Activated naive CD4-positive, alpha-beta T cell treated with anti-CD3 and anti-CD28 coated beads for 36 hours (primary cell): ENCODE measurements at places on chromosomes 2 and 18.

DNA sequence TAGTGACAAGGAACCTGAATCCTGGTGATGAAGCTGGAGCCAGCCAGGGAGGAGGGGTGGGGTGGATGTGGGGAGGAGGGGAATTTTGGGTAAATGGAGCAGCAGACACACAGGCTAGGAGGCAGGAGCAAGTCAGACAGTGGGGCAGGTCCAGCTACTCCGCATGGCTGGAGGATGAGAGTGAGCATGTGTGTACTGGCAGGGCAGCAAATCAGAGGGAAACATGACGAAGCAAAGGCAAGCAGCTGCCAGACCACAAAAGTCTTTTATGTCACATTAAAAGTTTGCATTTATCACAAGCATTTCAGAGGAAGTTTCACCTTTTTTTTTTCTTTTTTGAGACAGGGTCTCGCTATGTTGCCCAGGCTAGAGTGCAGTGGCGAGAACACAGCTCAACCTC, 11.9 kb upstream of the KIDINS220 start:
- DNase-seq, result no peak

DNA sequence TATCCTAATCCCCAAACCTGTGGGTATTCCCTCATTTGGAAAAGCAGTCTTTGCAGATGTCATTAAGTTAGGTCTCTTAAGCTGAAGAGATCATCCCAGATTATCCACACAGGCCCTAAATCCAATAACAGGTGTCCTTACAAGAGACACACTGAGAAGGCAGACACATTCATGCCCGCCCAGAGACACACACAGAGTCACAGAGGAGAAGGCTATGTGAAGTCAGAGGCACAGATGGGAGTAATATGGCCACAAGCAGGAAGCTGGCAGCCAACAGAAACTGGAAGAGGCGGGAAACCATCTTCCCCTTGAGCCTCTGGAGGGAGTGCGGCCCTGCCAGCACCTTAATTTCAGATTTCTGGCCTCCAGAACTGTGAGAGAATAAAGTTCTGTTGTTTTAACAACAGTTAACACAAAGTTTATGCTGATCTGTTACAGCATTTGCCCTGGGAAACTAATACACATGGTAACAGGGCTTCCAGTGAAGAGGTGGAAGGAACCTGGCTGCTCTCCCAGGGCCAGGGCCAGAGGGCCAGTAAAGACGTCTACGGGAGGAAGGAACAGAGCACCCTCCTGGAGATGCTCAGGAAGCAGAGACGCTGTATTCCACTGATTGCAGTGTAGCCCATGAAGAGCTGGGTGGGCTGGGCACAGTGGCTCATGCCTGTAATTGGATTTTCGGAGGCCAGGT, 217.5 kb downstream of the GLI2 start:
- no peak for DNase-seq

DNA sequence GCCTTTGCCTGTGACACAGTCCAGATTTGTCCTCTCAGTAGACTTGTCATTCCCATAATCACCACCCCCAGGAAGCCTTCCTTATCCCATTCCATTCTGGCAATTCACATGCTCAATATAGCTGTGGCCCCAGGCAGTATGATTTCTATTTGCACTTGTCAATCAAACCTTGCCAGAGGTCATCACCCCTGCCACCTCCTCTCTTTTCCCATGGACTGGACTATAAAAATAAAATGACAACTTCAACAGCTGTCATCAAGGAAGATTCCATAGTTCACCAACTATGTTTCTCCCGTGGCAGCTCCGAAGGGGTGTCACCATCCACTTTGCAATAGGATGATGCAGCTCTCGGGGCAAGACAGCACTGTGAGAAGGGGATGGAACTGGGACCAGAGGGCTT, 255.7 kb downstream of the CELF4 start:
- DNase-seq, result no peak

- no peak for DNase-seq
Observed at GRCh38 chr2:216633616-216634369, 573 bp downstream of the IGFBP2 start.

GRCh38 chr18:657311-658000, at the start of gene TYMS:
Gene TYMS (plus strand): TSS chr18:657653. CDS start chr18:657743, 90 bp downstream.
- peak; percentile 61 for DNase-seq

- no peak for DNase-seq
Observed at GRCh38 chr2:183250472-183250871, 126.2 kb downstream of the NUP35 start.

DNA sequence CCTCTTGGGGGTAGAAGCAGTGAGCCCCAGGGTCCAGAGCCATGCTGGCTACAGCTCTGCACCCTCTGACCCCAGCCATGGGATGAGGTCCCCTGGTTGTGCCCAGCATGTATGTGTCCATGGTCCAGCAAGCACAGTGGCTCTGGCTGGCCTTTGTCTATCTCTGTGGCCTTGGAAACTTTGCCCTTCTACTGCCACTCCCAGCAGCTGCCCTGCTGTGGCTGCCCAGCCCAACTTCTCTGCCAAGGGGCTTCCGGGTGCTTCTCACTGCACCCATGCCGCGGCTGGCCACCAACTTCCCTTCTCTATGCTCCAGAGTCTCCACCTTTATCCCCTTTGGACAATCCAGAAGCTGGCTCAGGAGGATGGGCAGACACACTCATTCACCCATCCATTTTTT, 18.8 kb downstream of the TMEM185B start:
- DNase-seq, result no peak

- no peak for DNase-seq
Observed at GRCh38 chr18:2692508-2692907, 37.0 kb downstream of the SMCHD1 start.

DNA sequence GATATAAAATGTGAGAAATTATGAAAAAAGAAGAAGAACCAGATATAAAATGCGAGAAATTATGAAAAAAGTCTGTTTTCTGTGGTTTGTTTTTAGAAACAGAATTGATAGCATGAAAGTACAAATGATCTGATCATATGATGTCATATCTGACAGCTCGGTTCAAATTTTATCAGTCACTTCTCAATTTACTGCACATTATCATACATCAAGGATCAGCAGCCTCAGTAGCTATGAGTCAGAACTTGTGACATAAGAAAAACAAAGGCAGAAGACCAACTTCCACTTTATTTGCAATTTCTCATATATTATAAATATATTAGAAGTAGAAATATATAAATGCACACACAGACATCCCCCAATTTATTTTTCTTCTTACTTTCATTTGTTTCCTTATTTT, 634.0 kb downstream of the LRP1B start:
- no peak for DNase-seq

DNA sequence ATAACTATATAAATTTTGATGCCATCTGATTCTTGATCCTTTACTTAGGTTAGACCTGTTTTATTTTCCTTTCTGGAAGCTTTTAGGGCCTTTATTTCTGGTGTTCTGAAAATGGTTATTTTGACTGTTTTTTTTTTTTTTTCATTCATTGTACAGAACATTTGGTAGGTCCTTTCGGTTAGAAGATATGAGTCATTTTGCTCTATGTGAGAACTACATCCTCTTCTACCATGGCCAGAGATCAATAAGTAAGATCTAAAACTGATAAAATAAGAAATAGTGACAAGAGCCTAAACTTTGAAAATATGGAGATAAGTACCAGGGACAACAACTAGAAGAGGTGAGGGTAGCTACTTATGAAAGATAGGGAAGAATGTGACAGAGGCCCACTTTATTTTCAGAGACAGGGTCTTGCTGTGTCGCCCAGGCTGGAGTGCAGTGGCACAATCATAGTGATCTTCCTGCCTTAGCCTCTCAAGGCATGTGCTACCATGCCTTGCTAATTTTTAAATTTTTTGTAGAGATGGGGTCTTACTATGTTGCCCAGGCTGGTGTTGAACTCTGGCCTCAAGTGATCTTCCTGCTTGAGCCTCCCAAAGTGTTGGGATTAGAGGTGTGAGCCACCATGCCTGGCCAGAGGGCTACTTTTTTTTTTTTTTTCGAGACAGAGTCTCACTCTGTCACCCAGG, 66.5 kb downstream of the EIF2AK3 start:
- DNase-seq, result no peak

- DNase-seq, result no peak
Observed at GRCh38 chr18:40673150-40673549, 1281.9 kb upstream of the PIK3C3 start.

DNA sequence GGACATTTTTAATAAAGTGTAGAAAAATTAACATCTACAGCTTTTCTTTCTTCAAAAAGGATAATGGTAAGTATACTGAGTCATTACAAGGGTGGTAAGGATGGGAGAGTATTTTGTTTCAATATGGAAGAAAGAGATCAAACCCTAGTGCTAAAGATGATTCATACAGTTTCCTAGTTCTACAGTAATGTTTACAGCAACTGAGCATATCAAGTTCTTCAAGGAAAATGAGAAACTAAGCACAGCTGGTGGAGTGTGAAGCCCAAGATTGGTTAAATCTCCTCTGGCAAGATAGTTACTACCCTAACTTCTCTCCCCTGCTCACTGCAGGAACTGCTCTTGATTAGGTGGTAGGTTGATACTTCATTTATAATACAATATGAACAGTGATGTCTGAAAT, 467.5 kb downstream of the XIRP2 start:
- no peak for DNase-seq

GRCh38 chr2:135952891-135953290, 32.5 kb downstream of the DARS1 start:
- DNase-seq, result no peak

DNA sequence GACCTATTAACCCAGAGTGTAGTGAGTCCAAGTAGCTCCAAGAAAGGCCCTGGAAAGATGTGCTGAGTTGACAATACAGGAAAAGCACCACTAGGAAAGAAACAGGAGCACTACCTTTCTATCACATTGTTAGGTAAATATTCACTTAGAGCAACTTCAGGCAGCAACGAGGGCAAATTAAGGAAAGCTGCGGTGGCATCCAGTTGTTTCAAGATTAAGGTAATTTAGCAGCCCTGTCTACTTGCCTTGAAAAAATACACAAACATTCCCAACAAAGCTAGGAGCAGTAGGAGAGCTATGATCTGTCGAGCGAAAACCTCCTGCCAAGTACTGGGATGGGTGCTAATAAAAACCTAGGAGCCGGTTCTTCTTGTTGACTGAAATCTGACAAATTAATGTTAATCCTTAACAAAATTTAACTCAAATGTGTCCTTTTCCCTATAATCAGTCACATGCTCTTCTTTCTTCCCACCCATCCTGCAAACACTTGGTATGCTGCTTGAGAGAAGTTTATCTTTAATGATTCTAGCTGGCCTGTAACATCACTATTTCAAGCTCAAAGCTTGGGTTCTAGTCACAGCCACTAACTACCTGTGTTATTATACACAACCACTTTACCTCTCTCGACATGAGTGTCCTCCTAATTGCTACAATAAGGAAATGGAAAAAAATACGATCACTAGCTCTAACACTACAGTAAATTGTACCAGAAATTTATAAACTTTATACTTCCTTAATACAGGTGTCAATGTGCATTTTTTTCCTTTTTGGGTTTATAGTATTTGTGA, 2.0 kb downstream of the ACAA2 start:
- no peak for DNase-seq

- DNase-seq, result no peak
Observed at GRCh38 chr2:28661589-28662001, 90.0 kb upstream of the PPP1CB start.

DNA sequence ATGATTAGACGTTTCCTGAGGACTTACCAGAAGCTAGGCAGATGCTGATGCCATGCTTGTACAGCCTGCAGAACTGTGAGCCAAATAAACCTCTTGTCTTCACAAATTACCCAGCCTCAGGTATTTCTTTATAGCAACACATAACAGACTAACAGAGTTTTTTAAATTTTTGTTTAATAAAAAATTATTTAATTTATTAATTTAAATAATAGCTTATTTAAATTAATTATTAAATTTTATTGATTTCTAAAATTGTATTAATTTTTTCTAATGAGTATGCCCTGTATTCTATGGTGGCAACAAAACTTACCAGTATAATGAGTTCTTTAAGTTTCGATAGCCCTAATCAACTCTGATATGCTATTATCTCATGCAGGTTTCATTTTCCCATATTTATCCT, 259.8 kb downstream of the IKZF2 start:
- DNase-seq, result no peak

GRCh38 chr2:111219285-111219684, 98.6 kb downstream of the BCL2L11 start:
- DNase-seq, result no peak

- no peak for DNase-seq
Observed at GRCh38 chr18:25739376-25739775, 351.0 kb downstream of the SS18 start.

DNA sequence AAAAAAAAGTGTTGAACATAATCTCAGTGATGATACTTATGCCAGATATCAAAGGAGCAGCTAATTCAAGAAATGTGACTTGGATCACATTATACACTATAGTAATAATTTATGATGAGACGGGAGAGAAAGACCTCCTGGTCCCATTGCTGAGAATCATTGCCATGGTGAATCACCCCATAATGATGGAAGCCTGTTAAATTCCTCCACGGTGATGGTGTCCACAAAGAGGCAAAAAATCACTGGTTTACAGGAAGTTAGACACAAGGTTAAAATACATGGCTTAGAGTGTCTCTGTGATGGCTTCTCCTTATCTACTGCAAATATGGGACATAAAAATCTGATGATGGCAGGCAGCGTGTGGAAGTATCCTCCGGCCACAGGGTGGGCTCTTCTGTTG, 210.0 kb downstream of the CDH2 start:
- no peak for DNase-seq

GRCh38 chr2:107775791-107776190, 50.9 kb upstream of the RGPD4 start:
- DNase-seq, result no peak

GRCh38 chr2:106857882-106858478, 28.0 kb downstream of the ST6GAL2 start:
- no peak for DNase-seq

DNA sequence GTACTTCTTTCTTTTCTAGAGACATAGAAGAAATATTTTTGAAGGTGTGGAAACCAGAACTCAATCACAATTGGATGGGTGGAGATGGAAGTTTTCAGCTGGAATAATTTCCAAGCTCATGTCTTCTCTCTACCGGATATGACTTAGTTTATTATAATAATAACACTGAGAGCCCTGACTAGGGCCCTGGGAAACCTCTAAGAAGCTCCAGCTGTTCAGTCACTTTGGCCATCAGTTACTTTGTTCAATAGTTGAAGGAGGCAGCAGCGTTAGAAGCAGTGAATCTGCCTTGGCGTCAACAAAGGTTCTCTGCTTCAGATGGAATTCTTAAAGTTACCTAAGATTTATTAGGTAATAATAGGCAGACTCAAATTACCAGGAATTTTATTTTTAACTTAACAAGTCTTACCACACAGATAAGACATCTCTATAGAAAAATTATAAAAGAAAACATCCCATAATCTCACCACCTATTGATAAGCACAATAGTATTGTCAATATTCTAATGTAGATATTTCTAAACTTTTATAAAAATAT, 293.8 kb upstream of the CHAC2 start:
- no peak for DNase-seq

DNA sequence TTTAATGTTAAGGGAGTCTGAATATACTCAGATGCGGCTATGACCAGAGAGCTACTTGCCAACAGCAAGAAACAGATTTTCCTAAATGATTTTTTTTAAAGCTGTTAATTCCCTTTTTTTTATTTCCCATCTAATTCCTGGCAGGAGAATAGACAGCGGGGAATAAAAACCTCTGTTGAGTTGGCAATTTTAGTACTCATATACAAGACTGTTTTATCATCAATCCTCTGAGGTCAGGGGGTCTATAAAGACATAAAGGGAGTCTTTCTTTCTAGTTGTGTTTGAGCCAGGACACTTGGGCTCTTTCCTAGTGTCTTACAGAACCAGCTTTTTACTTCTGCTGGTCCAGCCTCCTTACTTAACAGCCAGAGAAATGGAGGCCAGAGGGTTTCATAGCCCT, 29.4 kb downstream of the MAIP1 start:
- no peak for DNase-seq
